Cortex of kidney (tissue), 1 donor: ENCODE measurements at places on chromosomes 7 and 10.

DNA sequence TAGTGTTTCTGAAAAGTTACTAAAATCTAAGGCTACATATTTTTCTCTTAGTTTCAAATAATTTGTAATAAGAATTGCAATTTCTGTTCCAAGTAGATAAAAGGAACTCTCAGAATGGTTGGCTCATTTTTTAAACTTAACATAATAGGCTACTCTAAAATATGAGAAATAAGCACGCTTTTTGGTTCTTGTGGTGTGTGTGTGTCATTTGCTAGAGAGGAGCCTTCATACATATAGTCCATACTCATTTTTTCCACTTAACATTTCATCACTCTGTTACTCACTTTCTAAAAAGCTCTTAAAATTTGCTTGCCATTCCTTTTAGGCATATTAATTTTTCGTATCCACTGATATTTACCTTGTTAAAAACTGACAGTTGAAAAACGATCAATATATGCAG is 74.0 kb upstream of the VWDE start:
- DNase-seq, result no peak

DNA sequence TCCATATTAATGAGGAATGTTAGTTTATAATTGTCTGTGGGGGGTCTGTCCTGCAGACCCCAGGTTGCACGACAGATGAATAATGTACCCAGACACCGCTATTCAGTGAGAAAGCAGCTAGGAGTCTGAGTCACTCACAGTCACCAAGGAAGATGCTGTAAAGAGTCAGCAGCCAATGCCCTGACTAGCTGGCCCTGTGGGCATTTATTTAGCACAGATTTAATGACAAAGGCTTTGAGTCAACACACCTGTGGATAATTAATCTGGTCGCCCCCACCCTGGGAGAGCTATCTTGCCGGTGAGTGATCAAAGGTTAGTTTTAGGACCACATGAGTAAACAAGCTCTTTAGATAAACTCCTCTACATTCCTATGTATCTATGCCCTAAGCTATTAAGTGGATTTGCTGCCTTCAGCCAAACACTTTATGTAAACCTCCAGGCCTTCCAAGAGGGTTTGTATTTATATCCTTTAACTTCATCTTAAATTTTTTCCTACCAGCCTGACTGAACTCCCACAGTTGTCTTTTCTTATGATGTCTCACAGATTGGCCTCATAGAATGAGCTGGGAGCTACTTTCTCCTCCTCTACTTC is 180.0 kb upstream of the ADCY1 start:
- no peak for DNase-seq

GRCh38 chr10:86234541-86235270 is 131.9 kb downstream of the GRID1 start:
- no peak for DNase-seq

- DNase-seq, result no peak
These were observed 13.5 kb upstream of the PCGF5 start for GRCh38 chr10:91206837-91207474.

DNA sequence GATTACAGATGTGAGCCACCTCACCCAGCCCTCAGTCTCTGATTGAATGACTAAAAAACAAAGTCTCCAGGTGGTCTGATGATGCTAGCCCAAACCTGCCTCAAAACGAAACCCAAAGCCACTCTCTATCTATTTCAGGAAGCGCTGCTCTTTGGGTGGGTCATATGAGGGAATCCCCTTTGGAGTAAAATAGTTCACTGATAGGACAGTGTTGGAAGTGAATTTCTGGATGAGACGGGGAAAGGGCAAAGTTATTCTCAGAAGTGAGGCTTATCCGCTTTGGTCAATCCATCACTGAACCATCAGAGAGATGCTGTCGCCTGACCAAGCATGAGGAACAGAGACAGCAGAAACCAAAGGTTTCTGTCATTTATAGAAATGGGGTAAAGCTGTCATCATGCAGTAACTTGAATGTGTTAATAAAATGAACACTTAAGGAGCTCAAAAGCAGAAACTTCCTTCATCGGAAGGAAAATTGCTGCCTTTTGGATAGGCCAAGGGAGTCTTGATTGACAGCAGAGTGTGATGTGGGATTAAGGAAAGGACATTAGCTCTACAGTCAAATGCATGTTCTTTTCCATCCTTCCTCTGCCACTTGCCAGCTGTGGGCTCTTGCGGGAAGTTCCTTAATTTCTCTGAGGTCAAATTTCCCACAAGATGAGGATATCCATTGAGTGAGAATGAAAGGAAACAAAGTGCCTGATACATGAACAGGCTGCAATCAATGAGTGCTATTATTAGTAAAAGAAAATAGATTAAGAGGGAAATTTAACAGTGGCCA is 64.9 kb upstream of the C1QL3 start:
- no peak for DNase-seq

DNA sequence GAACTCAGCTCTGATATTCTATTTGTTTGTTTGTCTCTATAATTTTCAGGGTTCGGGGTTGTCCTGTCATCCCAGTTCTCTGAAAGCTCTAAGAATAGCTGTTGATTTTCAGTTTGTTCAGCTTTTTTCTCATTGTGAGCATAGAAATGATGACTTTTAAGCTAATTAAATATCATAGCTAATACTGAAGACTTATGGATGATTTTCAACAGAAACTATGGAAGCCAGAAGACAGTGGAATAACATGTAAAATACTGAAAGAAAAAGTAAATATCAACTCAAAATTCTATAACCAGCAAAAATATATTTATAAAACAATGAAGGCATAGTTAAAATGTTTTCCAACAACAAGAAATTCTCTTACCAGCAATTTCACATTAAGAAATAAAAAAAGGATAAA is 96.4 kb upstream of the ETV1 start:
- no peak for DNase-seq

DNA sequence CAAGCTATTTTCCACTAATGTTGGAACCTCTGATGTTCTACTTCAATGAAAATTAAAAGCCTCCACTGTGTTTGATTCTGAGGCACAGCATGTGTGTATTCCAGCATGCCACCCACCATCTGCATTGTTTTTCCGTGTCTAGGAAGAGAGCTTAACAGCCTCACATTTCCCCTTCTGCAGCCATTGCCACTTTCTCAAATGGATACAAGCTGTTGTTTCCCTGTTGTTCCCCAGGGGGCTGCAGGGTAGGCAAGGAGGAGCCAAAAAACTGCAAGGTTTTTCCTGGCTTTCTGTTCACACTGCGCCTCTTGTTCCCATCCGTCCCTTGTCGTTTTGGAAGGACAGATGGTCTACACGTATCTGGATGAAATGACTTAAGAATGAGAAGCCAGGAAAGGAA is 72.3 kb upstream of the DNAJB12 start:
- no peak for DNase-seq

DNA sequence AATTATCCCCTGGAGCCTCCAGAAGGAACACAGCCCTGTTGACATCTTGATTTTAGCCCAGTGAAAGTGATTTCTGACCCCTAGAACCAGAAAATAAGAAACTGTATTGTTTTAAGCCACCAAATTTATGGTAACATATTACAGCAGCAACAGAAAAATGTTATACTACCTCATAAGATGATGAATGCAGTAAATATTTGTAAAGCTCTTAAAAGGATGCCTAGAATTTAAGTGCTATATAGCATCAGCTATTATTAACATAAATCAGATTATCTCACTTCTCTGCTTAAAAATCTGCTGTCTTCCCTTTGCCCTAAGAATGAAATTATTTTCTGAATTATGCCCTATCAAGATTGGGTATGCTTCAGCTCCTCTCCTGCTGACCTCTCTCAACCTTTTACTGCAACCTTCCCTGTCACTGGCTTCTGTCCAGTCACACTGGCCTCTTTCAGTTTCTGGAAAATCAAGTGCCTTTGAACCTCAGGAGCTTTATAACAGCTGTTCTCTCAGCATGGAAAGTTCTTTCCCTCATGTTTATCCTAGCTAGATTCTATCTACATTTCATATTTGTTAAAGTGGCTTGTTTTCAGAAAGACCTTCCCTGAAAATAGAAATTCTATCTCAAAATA is 78.9 kb downstream of the GPR37 start:
- no peak for DNase-seq

DNA sequence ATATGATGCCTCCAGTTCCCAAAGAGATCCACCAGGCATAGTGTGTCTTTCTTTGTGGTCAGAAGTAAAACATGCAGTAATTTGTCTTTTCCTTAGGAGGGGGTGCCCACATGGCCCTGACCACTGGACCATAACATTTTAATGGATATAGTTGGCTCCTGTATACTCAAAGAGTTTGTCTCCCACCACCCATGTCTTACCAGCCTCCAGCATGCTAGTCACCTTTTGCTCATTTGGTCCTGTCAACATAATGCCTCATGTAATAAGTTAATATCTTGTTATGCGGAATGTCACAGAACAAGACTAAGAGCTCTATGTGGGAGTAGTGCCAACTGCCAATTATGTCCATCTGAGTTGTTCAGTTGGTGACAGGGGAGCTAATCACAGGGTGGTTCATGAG is 83.4 kb upstream of the IFRD1 start:
- DNase-seq, result no peak

DNA sequence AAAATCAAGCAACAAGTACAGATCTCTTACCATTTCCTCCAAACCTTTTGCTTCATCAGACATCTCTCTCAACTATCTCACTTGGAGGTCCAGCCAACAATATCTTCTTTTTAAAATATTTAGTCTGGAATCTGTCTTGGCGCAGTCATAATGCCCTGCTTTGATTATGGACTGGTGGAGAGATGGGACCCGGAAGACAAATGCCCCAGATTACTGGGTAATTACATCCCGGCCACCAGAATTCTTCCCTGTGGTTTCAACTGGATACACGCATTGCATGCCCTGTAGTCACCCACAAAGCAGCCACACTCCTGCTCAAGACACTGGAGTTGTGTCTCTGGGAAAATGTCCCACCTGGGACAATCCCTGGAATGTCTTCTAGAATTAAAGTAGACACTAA is 65.5 kb downstream of the BPGM start:
- DNase-seq, result no peak

GRCh38 chr10:129090618-129091366 is 376.2 kb upstream of the MGMT start:
- no peak for DNase-seq
